Activated naive CD8-positive, alpha-beta T cell treated with anti-CD3 and anti-CD28 coated beads, Interleukin-2, amount 10 ng/mL, durations not matched to agents 7 days and 5 days (primary cell): ENCODE measurements at places on chromosomes 13 and 19. TPM values are rescaled to one million over a fixed set of nuclear protein-coding genes. Genes with fewer than 3 reads are reported as not detected.

GRCh38 chr19:6108721-6109633 lies 1.3 kb downstream of the RFX2 start:
- peaks cover 14% of the 10 kb centered on the region for H3K27me3 ChIP-seq
- peaks cover 20% of the 10 kb centered on the region for H3K4me1 ChIP-seq
- peaks cover 4% of the 10 kb centered on the region for H3K36me3 ChIP-seq
- peak overlapping the region; percentile 46 for H3K27ac ChIP-seq
- peak; percentile 58 for DNase-seq
- H3K4me3 ChIP-seq, result peak overlapping the region; percentile 88

GRCh38 chr13:36377826-36378468 lies 31.8 kb upstream of the SPART start:
- no peak for DNase-seq
- H3K4me1 ChIP-seq, result no peaks in the 10 kb centered on the region
- no peak overlapping the region for H3K27ac ChIP-seq
- H3K4me3 ChIP-seq, result no peak overlapping the region

DNA sequence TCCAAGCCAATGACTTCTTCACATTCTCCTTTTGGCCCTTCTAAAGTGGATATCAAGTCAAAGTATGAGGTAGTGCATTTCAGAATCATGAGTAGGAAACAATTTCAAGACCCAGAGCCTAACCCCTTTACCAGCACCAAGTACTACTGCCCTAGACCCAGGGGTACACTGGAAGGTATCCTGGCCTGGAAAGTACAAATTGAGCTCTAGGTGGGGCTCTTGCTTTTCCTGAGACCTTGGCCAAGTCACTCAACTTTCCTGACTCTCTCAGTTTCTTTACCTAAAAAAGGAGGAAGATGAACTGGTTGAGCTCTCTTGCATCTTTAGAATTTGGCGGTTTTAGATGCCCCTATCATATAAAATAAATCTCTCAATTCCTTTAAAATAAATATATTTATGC lies 204.7 kb downstream of the FGF14 start:
- no peak overlapping the region for H3K4me3 ChIP-seq
- DNase-seq, result no peak
- no peaks in the 10 kb centered on the region for H3K36me3 ChIP-seq
- no peak overlapping the region for H3K27ac ChIP-seq
- H3K4me1 ChIP-seq, result no peaks in the 10 kb centered on the region

DNA sequence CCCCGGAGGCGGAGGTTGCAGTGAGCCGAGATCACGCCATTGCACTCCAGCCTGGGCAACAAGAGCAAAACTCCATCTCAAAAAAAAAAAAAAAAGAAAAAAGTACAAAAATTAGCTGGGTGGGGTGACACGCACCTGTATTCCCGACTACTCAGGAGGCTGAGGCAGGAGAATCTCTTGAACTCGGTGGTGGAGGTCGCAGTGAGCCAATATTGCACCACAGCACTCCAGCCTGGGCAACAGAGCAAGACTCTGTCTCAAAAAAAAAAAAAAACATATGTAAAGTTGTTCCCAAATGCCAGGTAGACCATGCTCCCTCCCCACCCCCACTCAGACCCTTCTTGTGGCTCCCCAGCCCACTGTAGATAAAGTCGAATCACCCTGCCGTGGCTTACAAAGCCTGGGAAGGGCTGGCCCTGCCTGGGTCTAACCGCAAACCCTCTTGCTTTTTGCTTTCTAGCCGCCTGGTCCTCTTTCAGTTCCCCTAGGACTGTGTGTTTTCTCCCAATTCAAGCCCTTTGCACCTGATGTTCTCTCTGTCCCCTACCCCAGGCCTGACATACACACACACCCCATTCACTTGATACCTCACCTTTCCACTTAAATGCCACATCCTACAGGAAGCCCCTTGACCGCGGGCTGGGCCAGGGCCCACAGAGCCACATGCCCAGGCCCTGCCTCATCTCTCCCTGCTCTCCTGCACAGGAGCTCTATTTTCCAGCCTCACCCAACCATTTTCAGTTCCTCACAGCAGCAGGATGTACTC lies 34.4 kb downstream of the MAP4K1 start:
- H3K27ac ChIP-seq, result peak overlapping the region; percentile 64
- H3K4me1 ChIP-seq, result peaks cover 12% of the 10 kb centered on the region
- DNase-seq, result no peak
- no peaks in the 10 kb centered on the region for H3K27me3 ChIP-seq
- peak overlapping the region; percentile 63 for H3K4me3 ChIP-seq

DNA sequence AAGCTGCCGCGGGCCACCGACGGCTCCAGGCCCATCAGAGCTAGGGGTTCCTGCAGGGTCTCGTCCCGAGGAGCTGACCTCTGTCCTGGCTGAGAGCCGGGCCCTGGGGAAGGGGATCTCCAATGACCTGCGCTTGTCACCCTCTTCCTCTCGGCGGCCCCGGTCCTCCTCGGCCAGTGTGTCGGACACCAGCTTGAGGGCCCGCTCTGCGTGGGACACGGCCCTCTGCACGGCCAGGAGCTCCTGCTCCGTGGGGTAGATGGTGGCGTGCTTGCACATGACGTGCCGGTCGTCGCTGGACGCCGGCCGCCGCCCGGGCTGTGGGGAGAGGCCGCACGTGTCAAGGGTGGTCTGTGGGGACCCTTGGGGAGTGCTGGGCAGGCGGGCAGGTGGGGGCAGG lies 32.7 kb upstream of the MATK start:
- H3K27ac ChIP-seq, result no peak overlapping the region
- no peak overlapping the region for H3K4me3 ChIP-seq
- peaks cover 2% of the 10 kb centered on the region for H3K36me3 ChIP-seq
- no peak for DNase-seq
- H3K4me1 ChIP-seq, result peaks cover 20% of the 10 kb centered on the region

GRCh38 chr19:40356681-40357595 lies 8.4 kb downstream of the PLD3 start:
- no peak for DNase-seq
- H3K4me3 ChIP-seq, result no peak overlapping the region
- H3K27me3 ChIP-seq, result no peaks in the 10 kb centered on the region

- H3K36me3 ChIP-seq, result no peaks in the 10 kb centered on the region
- no peak overlapping the region for H3K27ac ChIP-seq
- H3K27me3 ChIP-seq, result peaks cover 4% of the 10 kb centered on the region
- H3K4me3 ChIP-seq, result no peak overlapping the region
These were observed 13.2 kb upstream of the CAMSAP3 start for GRCh38 chr19:7582446-7582845.

GRCh38 chr19:29267701-29268100 lies 54.8 kb upstream of the UQCRFS1 start:
- H3K27ac ChIP-seq, result no peak overlapping the region
- H3K27me3 ChIP-seq, result peaks cover 12% of the 10 kb centered on the region
- no peaks in the 10 kb centered on the region for H3K36me3 ChIP-seq

DNA sequence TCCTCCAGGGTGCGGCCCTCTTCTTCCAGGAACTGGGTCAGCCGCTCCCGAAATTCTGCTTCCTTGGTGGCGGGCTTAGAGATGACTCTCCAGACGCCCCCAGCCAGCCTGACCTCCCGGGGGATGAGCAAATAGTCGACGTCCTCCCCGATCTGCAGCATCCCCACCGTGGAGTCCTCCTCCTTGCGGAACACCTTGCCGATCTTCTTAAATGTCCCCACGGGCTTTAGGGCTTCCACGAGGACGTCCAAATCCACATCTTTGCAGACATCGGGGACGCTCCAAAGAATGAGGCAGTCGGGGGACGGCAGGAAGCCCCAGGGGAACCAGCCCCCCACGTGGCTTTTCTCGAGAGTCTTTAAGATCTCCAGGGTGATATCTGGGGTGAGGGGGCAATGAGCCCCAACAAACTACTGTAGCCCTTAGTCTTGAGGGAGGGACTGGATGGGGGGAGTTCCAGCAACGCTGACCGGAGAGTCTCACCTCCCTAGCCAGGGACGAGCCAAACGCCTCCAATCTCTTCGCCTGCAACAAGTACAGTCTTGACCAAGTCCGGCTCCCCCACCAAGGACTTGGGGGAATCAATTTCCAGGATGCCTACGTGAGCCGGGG lies 608 bp downstream of the CCDC8 start:
- no peak overlapping the region for H3K27ac ChIP-seq
- peaks cover 83% of the 10 kb centered on the region for H3K27me3 ChIP-seq
- H3K4me3 ChIP-seq, result no peak overlapping the region
- H3K36me3 ChIP-seq, result no peaks in the 10 kb centered on the region
- no peak for DNase-seq
- H3K4me1 ChIP-seq, result peaks cover 9% of the 10 kb centered on the region

The PLPPR3 gene
- total RNA-seq, result not detected

The CEACAM3 gene
- total RNA-seq, result not detected

The PTPRS gene
- total RNA-seq, result 0.14 TPM

The ZNF382 gene
- 16.2 TPM for total RNA-seq
